Activated CD4-positive, alpha-beta T cell treated with anti-CD3 and anti-CD28 coated beads, Interleukin-2, amount 50 U/mL, for 24 hours (primary cell): ENCODE measurements at places on chromosomes 7 and 10.
A peak's percentile ranks its signal among the peaks of the same experiment; 100 is the strongest.

- DNase-seq, result no peak
Observed at GRCh38 chr10:6478722-6479121, 101.4 kb downstream of the PRKCQ start.

DNA sequence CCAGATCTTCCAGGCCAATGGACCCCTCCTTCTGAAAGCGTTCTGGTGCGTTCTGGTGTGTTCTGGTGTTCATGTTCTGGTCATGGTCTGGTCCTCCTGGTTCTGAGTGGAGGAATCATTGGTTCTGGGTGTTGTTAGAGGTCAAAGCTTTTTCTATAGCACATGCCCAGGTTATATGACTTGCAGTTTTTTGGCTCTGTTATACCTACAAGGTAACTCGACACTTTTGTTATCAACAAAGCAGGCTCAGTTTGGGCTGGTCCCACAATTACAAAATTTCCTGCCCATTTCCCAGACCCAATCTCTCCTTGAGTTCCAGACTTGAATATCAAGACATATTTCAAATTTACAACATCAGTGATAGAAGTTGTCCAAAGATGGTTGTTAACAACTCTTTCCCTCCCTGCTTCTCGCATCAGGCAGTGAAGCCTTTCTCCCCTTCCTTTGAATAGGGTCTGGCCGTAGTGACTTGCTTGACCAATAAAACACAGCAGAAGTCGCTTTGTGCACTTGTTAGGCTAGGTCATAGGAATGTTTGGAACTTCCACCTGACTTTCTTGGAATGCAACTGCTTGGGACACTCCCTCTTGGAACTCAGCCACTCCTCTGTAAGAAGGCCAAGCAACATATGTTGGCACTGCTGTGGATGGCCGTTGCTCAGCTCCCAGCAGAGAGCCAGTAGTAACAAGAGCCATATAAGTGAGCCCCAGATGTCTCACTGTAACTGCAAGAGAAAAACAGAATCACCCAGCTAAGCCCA is 83.1 kb upstream of the STEAP1B start:
- DNase-seq, result no peak

GRCh38 chr7:102272075-102272916 is 14.4 kb upstream of the SH2B2 start:
- peak; percentile 61 for DNase-seq

DNA sequence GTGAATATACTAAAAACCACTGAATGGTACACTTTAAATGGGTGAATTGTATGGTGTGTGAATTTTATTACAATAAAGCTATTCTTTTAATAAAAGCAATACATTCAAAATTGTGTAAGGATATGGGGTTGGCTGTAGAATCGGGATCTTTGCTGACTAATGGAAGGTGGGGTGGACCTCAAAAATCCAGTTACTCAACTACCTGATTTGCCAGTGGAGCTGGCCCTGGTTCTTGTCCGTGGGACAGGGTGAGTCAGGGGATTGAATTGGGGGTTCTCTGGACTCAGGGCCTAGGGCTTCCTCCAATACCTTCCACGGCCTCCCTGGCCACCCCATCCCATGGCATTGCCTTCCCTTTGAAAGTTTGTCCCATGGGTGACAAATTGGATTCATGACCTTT is 13.5 kb upstream of the RABGEF1 start:
- no peak for DNase-seq

- no peak for DNase-seq
Observed at GRCh38 chr10:22265839-22266537, 48.2 kb upstream of the EBLN1 start.

GRCh38 chr10:127408733-127409132 is 140.4 kb upstream of the NPS start:
- DNase-seq, result no peak
